Cortex of kidney (tissue), 1 donor: ENCODE measurements at places on chromosomes 7 and 10.

GRCh38 chr10:30151581-30152389 is 92.4 kb upstream of the JCAD start:
- no peak for DNase-seq

DNA sequence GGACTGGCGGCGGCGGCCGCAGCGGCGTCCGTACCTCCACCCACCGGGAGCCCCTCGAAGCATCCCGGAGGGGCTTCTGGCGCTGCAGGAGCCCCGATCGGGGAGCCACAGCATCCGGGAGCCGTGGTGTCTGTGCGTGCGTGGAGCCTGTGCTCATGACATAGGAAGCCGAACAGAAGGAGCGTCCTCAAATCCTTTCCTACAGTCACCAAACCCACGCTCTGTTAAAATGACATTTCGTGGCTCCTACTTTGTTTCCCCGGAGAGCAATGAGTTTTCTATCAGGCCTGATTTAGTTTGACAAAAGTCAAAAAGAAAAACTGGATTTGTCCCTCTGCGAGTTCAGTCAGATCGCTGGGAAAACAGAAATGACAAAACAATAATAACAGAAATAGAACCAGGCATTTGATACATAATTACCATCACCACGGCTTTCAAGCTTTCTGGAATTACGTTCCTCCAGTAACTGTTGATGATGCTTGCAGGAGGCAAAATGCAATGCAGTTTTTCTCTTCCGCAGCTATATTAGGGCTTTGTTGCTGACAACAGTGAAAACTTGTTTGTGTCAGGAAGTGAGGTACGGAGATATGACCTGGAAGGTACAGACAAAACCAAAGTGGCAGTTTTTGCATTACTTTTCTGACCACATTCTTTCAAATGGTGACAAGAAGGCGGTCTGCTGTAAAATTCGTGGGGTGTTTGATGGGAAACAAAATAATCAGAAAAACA is 219.3 kb upstream of the MKLN1 start:
- no peak for DNase-seq

GRCh38 chr7:4244041-4244440 is 438.1 kb upstream of the FOXK1 start:
- DNase-seq, result no peak

DNA sequence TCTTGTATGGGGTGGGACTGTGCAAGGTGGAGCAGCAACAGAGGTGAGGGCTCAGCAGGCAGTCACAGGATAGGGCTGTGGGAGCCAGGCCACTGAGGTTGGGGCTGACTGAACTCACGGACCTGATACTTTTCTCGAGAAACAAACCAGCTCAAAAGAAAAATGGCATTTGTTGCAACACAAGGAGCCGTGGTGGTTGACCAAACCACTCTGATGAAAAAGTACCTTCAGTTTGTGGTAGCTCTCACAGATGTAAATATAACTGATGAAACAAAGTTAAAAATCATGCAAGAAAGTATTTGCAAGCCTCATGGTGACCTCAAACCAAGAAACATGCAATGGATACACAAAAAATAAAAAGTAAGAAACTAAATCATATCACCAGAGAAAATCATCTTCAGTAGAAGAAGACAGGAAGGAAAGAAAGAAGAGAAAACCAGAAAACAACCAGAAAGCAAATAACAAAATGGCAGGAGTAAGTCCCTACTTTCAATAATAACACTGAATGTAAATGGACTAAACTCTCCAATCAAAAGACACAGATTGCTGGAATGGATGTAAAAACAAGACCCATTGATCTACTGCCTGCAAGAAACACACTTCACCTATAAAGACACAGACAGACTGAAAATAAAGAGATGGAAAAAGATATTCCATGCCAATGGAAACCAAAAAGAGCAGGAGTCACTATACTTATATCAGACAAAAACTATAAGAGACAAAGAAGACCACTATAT is 48.9 kb upstream of the DUSP5 start:
- DNase-seq, result no peak

GRCh38 chr7:100372694-100373093 is 593 bp upstream of the PILRA start:
- DNase-seq, result no peak

DNA sequence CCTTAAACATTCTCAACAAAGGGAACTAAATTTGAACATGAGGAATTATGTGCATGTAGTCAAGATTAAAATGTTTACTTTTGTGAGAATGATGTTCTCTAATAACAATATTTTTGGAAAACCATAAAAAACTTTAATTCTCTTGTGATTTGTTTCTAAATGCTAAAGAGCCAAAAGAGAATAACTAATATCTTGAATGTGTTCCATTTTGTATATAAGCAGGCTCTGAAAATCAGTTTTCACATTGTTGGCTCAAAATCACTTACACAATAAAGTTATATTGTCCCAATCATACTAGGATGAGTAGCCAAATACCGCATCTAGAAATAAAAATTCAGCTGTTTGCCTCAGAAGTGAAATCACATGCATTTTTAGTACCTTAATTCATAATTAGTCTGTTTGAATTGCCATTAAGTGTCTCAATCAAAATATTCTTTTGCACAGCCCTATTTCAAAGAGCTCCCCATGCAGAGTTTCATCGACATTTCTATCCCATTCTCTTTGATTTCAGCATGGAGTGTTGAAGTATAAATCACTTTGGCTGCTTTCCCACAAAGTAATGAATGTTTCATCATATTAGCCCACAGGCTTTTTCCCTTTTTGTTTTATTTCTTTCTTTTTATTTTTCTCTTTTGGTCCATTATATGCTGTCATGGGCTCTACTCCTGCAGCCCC is 420.3 kb upstream of the POM121L12 start:
- no peak for DNase-seq

- DNase-seq, result no peak
Measured at GRCh38 chr7:44630792-44631457, 24.5 kb downstream of the OGDH start.

- DNase-seq, result no peak
Measured at GRCh38 chr10:66862687-66863258, 63.1 kb upstream of the LRRTM3 start.

DNA sequence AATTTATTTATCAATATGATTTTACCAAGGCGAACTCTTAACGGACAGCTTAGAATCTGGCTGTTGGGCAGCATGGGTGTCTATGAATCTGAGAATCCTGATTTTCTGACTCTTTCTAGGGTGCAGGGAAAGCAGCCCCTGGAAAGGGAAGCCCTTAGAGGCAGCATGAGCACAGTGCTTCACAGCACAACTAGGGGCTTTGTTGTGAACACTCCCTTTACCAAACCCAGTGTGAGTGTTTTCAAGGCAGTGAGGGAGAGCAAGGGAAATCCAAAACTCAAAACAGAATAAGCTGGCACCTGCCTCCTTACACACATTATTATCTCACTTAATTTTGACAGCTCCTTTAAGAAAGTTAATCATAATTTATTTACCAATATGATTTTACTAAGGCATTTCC is 116.3 kb upstream of the CSTF2T start:
- no peak for DNase-seq

DNA sequence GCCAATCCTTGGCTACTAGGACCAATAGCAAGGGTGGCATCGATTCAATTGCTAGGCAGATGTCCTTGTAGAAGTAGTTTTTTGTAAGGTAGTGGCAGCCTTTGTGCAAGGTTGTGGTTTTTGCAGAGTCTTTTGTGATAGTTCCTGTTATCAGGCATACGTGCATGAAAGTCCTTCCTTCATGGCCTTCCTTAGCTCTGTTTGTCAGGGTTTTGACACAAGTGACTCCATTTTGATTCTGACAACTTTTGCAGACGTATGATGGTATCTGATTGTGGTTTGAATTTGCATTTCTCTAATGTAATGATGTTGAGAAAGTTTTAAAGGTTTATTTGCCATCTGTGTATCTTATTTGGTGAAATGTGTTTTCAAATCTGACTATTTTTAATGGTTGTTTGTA is 71.8 kb upstream of the SYPL1 start:
- no peak for DNase-seq

DNA sequence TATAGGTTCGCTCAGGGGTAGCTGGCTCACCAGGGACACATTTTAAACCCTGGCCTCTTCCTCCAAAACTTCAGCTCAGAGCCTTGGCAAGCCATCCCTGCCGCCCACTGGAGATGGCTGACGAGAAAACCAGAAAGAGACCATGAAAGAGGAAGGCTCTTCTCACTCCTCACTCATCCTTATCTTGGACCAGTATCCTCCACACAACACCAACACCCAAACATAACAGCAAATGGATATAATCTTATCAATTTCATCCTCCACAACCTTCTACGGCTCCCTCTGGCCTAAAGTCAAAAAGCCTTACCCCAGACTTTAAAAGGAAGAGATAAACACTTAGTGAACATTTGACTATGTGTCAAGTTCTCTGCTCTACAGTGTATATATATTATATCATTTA is 26.9 kb downstream of the DLG5 start:
- no peak for DNase-seq

- DNase-seq, result no peak
Measured at GRCh38 chr10:123926401-123927264, 35.0 kb upstream of the CPXM2 start.

GRCh38 chr7:66033471-66034385 is 41.9 kb upstream of the ASL start:
- no peak for DNase-seq

DNA sequence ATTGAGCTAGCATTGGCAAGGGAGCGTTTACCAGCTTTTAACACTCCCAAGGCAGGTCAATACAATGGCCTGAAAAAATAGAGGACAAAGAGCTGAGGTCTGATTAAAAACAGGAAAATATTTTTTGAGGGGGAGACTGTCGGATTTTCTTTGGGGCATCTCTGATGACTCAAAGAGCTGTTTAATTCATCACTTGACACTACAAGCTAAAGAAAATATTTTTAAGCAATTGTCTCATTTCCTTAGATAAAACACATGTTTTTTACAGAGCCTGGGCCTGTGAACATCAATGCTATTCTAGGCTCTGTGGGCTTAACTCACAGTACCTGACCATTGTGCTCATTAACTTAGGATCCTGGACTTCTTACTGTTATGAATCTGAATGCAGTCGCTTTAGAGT is 100.8 kb downstream of the NRP1 start:
- no peak for DNase-seq

DNA sequence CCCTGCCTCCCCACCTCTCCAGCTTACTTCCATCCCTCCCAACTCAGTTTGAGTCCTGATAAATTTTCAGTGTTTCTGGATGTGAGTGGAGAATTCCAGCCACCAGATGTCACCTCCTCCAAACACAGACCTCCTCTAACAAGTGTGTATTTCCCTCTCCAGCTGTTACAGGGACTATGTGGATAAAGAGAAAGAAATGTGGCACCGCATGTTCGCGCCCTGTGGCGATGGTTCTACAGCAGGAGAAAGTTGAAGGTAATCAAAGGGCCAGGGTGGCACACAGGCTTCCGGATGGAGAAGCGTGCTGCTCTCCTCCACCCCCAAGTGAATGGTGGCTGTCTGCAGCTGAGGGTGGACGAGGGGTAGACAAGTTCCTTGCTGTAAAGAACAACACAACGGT is 14.7 kb downstream of the FKBP6 start:
- no peak for DNase-seq

DNA sequence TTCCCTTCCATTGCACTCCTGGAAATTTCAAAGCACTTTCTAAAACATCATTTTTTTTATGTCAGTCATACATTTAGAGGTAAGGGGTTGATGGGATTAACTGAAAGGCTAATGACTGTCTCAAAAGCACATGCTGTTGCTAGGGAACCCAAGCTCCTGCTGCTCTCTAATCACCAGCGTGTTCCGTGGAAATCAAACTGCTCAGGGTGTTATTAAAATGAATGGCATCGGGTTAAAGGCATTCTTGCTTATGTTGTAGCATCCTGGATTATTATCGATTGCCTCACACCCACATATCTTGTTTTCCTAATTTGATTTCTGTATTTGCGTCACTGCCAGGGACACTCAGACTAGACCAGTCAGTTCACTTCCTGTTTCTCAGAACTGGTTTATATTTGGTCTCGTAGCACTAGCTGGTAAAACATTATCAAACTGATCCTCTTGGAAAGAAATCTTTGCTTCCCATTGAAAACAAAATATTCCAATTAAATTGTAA is 216.5 kb upstream of the MKLN1 start:
- DNase-seq, result no peak

DNA sequence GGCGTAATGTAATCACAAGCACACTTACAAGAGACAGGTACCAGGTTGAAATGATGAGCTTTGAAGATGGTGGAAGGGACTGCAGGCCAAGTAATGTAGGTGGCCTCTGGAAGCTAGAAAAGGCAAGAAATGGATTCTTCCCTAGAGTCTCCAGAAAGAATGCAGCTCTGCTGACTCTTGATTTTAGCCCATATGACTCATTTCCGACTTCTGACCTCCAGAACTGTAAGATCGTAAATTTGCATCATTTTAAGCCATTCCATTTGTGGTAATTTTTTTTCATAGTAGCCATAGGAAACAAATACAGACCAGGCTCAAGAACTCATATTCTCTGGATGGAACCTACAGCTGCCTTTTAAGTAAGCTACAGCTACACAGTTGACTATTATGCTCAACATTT is 315.5 kb downstream of the MAGI2 start:
- DNase-seq, result no peak

GRCh38 chr10:80713398-80713928 is 175.8 kb downstream of the SH2D4B start:
- no peak for DNase-seq

DNA sequence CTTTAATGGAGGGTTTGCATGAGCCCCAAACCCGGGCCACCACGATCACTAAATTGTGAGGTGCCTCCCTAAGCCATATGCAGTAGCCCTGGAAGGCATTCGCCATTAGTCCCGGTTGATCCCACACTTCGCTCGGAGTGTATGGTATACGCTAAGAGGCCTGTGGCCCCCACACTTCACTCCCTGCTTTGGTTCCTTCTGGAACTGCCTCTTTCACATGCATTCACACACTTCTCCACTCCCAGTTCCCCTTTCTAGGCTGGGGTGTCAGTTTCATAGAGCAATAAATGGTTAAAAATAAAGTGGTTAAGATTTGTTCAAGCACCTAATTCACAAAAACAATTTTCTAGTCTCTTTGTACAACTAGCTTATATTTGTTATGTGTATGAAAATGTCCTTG is 212.1 kb upstream of the KCND2 start:
- DNase-seq, result no peak

DNA sequence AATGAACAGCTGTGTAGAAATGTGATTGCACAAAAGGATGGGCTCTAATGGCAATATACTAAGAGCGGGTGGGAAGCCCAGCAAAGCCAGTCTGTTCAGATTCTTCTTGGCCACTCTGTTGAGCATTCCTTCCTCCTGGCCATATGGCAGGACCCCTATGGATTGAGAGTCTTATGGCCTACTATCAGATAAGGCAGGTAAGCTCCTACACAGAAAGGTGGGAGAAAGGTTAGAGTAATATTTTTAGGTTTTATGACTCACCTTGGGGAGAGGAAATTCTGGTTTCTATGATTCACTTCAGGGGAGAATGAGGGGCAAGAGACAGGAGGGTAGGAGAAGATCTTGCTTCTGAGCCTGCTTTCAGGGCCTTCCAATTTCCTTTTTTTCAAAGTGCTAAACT is 15.1 kb upstream of the AKR1B10 start:
- DNase-seq, result no peak

GRCh38 chr10:82943142-82943541 is 1068.1 kb downstream of the NRG3 start:
- no peak for DNase-seq
